Activated CD4-positive, alpha-beta T cell treated with anti-CD3 and anti-CD28 coated beads for 36 hours (primary cell): ENCODE measurements at places on chromosomes 11 and 22.
A peak's percentile ranks its signal among the peaks of the same experiment; 100 is the strongest.

DNA sequence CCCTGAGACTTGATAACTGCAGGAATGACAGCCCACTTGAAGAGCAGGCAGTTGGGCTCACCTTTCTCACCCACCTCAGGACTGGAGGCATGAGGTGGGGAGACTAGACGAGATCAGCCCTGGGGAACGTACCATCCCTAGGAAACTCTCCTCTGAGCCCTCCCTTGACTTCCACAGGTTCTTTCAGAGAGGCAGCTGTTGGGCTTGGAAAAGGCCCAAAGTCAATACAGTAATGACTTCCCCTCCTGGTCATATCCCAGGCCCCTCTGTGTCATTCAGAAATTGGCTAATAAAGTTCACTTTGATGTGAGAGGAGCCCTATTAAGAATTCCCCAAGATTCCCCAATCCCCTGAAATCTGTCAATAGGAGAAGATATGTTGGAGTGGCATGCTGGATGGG lies 5.8 kb upstream of the NECTIN1 start:
- no peak for DNase-seq

DNA sequence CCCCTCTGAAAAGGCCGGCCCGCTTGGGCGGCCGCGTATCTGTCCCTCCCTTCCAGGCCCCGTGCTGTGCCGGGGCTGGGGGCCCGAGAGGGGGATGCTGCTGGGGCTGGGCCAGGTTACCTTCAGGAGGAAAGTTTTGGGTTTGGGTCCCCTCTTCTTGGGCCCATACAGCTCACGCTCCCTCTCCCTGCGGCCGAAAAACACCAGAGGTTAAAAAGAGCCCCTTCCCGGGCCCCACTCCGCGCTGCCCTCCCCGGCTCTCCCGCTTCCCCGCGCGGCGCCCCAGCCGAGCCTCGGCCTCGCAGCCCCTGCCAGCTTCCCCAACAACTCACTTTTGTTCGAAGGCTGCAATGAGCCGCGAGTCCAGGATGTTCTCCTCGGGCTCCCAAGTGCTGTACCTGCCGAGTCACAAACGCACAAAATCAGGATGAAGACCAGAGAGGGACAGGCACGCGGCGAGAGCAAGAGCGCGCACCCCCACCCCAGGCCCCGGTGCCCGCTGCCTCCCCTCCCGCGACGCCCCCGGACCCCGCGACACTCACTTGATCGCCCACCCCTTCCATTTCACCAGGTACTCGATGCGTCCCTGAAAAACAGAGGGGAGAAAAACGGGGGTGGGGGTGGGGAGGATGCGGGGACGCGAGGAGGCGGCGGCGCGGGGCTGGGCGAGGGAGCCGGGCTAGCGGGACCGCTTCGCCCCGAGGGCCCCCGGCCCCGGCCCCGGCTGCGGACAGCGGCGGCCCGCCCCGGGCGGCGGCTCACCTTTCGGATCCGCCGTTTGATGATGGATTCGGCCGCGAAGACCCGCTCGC lies 450 bp downstream of the CBX6 start:
- DNase-seq, result peak; percentile 57

GRCh38 chr11:122733318-122733717 lies 77.8 kb downstream of the UBASH3B start:
- DNase-seq, result no peak

DNA sequence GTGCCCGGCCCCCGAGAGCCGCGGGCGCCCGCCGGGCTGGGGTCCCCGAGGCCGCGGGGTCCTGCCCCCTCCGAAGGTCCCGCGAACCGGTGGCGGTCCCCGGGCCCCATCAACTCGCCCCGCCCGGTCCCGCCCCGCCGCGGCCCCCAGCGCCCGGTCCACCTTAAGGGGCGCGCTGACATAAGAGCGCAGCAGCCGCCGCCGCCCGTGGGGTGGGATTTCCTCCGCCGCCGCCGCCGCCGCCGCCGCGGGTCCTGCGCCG lies at the start of gene ZDHHC8:
ZDHHC8 (plus strand) TSS at position 208 of the 262 bp plus-strand sequence. CDS start 144 bp downstream, outside the sequence.
- DNase-seq, result peak; percentile 63

GRCh38 chr11:73445980-73446379 lies 69.8 kb downstream of the RELT start:
- DNase-seq, result no peak

DNA sequence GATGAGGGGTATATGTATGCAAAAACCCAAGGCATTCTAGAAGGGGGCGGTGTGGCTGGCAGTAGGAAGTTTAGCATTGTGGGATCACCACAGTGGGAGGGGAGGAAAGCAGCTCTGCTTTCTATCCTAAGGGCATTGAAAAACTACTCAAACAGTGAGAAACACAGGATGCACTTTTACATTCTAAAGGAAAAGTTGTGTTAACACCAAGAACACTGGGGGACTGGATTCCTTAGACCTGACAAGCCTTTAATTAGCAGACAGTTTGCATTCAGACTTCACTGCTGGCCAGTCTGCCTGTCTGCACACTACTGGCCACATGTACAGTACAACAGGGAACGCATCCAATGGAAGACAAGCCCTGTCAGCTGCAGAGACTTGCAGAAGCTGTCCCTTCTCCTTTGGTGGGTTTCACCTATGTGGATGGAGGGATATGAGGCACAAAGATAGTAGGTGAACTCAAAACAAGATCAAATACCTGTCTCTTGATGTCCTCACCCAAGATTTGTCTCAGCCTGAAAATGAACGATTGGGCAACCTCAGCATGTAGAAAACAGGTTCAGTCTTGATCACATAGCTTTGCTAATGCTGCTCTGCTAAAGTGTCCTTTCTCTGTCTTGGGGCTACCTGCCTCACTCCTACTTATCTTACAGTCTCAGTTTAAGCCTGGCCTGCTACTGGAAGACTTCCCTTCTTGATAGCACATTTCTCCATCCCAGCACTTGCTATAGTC lies 64.8 kb downstream of the TENM4 start:
- DNase-seq, result no peak

DNA sequence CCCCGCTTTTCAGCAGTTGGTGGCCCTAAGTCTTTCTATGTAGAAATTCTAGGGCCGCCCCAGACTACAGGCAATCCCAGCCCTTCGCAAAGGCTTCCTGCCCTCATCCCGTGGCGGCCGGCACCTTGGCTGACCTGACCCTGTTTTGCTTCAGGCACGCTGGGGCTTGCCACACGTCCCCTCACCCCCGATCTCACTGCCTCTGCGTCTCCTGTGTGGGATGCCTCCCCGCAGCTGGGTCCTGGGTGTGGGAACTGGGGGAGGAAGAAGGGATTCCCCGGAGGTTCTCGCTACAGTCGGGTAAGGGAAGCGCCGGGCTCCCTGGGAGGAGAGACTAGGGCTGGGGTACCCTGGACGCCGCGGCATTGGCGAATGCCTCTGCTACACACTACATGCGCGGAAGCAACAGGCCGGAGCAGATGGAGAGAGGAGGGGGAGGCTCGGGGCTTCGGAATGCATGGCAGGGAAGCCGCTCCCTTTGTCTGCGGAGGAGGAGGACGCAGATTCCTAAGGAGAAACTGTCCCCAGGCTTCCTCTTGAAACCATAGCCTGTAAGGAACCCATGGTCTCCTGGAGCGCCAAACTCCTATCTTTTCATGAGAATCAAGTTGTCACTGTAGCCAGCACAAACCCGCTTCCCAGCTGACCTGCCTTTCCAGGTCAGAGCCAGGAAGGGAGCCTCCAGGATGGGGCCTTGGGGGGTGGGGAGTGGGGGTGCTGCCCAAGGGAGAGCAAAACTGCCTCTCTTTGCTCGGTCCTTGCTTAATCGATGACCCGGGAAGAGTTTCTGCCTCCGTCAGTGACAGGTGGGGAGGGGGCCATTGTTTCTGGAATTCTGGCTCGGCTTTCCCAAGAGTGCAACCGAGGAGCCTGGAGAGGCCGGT lies 1.4 kb downstream of the DTX4 start:
- peak; percentile 21 for DNase-seq

GRCh38 chr11:84825106-84825660 lies 802.0 kb downstream of the DLG2 start:
- DNase-seq, result no peak

DNA sequence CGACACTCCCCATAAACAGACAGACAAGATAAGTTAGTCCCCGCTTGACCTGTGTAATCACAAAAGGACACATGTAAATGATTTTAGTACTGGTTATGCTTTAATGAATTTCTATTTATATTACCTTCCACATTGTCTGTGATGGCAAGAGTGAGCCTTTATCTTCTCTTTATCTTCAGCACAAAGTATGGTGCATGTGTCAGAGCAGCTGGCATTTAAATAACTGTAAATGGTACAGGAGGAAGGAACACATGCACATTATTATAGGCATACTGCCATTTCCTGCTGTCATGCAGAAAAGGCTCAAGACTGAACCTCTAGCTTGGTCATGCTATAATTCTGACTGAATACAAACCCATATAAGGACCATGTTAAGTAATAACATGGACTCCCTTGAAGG lies 1342.7 kb upstream of the TENM4 start:
- no peak for DNase-seq

- peak; percentile 56 for DNase-seq
These were observed 15.7 kb upstream of the IL10RA start for GRCh38 chr11:117970400-117971024.

- peak; percentile 12 for DNase-seq
These were observed 27.3 kb upstream of the ASPHD2 start for GRCh38 chr22:26401726-26402125.

DNA sequence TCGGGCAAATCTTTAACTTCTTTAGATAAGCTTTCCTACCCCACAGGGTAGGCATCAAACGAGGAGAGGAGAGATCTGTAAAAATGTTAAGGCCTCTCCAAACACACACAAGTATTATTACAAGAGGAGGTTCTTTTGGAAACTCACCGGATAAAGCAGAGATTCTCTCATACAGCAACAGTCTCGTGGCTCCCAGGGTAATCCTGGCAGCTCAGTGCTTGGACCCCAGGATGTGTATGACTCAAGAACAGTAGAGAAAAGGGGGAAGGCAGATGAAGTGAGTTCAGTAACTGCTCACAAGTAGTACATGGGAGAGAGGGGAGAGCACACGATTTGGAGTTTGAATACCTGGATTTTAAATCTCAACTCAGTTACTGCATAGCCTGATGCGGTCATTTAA lies 120.9 kb downstream of the FEZ1 start:
- no peak for DNase-seq

- no peak for DNase-seq
These were observed 54.1 kb upstream of the UBASH3B start for GRCh38 chr11:122601141-122602125.

- DNase-seq, result no peak
These were observed 7.2 kb downstream of the SNAP29 start for GRCh38 chr22:20865875-20866445.

- DNase-seq, result peak; percentile 86
These were observed 902 bp downstream of the RASGRP2 start for GRCh38 chr11:64742889-64743590.
